ENCODE measurements at places on chromosomes 7 and 10. TPM values are rescaled to one million over a fixed set of nuclear protein-coding genes. Genes with fewer than 3 reads are reported as not detected.

Gene NUB1
- 26.3 TPM for total RNA-seq

Gene MOGAT3
- total RNA-seq = not detected

Gene PKD2L1
- not detected for total RNA-seq

Gene TLX1
- not detected for total RNA-seq

Gene MSMB
- total RNA-seq = not detected

Gene GPR26
- total RNA-seq = not detected

Gene HOXA3
- total RNA-seq = 3.0 TPM

Gene FAM25A
- not detected for total RNA-seq

Gene CPA5
- total RNA-seq = not detected

Gene A1CF
- not detected for total RNA-seq

Measured in dermis microvascular lymphatic vessel endothelial cell (primary cell).